ENCODE measurements at places on chromosomes 3 and 15.

- no peak for DNase-seq
Measured at GRCh38 chr3:148940983-148941382, 50.4 kb upstream of the GYG1 start.

DNA sequence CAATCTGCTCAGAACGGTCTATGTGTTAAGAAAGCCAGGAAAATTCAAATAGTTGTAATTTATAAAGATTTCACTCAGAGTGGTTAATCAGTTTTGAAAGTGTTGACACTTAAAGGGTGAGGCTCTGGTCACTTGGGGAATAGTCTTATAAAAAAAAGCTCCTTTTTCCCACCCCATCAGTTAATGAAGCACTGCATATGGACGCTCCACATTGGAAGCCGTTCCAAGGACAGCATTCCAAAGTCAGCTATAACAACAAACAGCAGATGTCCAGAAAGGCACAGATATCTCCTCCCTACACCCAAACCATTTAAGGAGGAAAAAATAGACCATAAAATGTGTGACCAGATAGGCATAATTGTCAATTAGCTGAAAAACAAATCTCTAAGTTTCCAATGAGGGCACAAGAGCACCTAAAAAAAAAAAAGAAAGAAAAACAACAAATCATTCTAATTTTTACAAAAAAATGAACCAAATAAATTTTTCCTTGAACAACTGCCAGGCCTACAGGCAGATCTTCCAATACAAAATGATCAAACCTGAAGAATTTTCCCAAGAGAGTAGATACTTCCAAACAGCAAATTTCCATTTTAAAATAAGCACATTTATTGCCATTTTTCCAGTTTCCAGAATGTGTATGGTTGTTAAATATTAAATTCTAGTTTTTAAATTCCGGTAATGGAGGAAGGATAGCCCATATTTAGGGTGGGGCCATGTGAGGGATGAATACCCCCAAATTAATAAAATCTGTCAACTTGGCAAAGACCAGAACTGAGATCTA lies 198.3 kb downstream of the ERC2 start:
- no peak for DNase-seq

GRCh38 chr3:62600033-62600432 lies 226.7 kb upstream of the FEZF2 start:
- no peak for DNase-seq

GRCh38 chr15:82398785-82399184 lies 30.8 kb upstream of the GOLGA6L9 start:
- DNase-seq = no peak

DNA sequence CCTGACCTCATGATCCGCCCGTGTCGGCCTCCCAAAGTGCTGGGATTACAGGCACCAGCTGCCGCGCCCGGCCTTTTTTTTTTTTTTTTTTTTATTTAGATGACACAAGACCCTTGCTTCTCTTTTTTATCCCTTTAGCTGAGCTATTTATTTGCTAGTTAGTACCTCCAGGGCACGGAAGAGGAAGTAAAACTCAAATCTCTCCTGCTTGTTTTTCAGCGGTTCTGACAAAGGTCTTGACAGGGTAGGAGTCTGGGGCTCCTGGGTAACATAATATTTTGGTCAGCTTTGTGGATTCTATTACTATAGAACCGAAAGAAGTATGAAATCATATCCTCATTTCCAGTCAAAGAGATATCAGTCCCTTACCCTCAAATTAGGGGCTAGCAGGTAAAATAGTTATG lies 44.0 kb upstream of the ETV5 start:
- no peak for DNase-seq

DNA sequence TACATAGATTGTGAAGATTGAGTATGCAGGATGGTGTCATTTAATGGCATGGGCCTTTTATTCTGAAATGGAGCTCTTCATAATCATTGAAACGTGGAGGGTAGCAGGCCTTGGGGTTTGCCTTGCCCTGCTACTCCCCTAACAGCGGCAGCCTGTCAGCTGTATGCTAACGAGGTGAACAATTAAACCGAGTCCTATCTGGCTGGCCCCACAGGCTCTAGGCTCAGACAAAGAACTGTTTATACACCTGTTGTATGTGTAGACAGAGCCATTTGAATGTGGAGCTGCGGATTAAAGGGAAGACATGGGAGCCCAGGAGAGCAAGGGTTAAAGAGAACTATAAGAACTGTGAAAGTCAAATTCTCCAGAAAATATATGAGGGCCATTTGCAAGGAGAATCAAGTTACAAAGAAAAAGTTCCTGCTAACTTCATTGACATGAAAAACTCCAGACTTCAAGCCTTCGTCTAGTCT lies 116.7 kb upstream of the CGNL1 start:
- DNase-seq = no peak

GRCh38 chr3:43968465-43968864 lies 273.2 kb upstream of the TOPAZ1 start:
- no peak for DNase-seq
